Activated CD8-positive, alpha-beta memory T cell treated with anti-CD3 and anti-CD28 coated beads for 4 hours (primary cell): ENCODE measurements at places on chromosomes 4 and X.

DNA sequence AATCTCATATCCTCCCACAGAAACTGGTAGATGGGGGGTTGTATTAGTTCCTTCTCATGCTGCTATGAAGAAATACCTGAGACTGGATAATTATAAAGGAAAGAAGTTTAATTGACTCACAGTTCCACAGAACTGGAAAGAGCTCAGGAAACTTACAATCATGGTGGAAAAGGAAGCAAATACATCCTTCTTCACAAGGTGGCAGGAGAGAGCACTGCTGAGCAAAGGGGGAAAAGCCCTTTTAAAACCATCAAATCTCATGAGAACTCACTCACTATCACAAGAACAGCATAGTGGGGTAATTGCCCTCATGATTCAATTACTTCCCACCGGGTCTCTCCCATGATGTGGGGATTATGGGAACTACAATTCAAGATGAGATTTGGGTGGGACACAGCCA is 250.5 kb upstream of the GPRIN3 start:
- DNase-seq, result no peak

DNA sequence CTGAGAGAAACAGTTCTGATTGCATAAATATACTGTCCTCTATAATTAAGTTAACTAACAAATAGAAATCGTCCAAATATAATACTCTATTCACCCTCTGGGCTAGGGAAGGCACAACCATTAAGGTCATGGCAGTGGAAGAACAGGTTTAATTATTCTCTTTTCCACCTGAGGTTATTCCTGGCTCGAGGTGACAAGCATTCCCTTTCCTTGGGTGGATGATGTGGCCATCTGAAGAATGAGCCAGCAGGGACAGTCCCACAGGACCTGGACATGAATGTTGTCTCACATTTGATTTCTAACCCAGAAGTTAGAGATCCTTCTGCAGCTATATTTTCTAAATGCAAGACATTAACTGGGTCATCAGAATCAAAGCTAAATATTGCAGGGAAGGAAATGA is 5.5 kb downstream of the IBSP start:
- no peak for DNase-seq

DNA sequence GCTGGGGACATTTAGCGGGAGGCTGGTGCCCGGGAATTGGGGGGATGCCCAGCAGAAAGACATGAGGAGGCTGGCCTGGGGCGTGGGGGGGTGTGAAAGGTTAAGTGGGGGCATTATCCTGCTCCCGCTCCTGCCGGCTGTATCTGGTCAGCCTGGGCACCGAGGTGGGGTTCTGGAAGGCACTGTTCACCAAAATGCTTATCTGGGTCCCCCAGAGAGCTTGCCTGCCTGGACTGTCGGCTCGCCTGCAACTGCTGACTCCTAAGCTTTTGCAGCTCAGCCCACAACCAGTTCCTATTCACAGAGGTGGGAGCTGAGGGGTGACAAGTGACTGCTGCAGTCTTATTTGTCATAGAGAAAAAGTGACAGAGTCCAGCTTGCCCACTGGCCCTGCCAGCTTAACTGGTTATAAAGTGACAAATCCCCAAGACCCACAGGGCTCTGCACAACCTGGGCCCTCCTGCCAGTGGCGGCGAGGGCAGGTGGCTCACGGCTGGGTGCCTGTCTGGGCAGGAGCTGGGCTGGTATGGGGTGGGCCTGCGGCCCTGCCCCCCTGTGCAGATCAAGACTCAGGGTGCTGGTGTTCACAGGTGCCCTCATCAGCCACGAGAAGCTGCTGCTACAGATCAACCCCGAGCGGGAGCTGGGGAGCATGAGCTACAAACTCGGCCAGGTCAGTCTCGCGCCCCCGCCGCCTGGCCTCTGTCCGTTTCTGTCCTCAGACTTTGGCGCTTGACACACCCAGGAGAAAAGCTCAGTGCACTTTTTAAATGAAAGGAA is 23.7 kb upstream of the MSANTD1 start:
- no peak for DNase-seq

DNA sequence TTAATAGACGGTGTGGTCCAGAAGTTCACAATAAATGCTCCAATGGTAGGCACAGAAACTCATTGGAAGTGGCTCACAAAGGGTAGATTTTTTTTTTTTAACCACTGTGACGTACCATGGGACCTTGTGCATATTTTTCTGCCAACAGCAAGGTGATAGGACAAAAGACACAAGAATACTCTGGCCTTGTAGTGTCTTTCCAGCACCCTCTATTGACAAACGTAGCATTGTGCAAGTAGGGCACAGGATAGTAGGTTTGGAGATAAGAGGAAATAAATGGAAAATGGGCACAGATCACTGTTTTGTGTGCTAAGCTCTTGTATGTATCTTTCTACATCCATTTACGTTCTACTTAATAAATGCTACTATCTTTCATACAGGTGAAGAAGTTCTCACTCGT is 2054.9 kb downstream of the PCDH7 start:
- DNase-seq, result no peak

- no peak for DNase-seq
Observed at GRCh38 chr4:148335133-148335532, 107.1 kb downstream of the NR3C2 start.

- DNase-seq, result no peak
Observed at GRCh38 chr4:13309751-13310150, 174.4 kb downstream of the RAB28 start.

DNA sequence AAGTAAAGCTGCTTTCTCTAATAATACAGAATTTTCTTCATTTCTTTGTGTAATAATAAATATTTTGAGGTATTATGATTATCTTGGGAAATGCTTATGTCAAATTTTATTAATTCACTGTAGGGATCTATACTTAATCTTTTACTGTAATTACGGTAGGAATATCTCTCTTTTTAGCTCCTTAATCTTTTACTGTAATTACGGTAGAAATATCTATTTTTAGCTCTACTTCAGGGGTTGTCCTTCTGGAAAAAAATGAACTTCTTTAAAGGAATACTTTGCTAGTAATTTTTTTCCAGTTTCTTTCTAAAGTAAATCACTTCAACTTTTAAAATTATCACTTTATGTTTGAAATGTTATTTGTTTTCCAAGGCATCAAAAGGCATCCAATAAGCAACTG is 2229.4 kb upstream of the AGA start:
- DNase-seq, result no peak

DNA sequence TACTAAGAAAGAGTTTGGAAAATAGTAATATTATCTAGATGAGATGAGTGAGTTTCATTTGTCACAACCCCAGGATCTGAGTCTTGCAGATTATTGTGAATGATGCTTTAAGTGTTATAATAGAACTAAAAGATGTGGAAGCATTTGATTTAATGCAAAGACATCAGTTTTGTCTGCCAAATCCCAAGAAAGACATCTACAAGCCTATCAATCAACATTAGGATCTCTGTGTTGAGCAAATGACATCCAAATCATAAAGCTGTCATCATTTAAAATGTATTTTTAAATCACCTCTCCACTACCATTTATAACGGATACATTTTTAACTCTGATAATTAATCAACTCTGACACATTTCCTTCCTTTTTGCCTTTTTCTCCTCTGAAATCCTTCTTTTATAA is 310.8 kb upstream of the SLIT2 start:
- no peak for DNase-seq

DNA sequence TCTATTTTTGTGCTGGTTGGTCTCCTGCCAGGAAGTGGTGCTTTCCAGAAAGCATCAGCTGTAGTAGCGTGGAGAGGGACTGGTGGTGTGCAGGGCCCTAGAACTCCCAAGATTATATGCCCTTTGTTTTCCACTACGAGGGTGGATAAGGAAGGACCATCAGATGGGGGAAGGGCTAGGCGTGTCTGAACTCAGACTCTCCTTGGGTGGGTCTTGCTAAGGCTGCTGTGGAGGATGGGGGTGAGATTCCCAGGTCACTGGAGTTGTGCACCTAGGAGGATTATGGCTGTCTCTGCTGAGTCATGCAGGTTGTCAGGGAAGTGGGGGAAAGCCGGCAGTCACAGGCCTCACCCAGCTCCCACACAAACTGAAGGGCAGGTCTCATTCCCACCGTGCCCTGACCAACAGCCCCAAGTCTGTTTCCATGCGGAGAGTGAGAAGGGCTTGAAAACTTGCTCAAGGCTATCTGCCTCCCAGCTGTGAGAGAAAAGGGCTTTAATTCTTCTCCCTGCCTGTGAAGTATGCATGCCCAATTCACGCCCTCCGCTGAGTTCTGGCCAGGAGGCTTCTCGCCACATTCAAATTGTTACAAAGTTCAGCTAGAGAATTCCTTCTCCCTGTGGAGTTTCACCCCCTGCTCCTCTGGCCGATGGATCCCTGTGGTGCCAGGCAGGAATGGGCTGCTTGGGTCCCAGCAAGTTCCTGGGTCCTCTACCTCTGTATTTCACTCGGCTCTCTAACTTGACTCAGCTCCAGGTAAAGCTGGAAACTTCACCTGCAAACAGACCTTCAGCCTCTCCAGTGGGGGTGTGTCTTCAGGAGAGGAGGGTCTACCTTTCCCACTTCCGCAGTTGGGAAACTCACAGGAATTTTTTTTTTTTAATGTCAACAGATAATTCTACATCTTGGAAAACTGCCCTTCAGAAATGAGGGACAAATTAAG is 7.7 kb upstream of the CSTF2 start:
- no peak for DNase-seq

- no peak for DNase-seq
Observed at GRCh38 chrX:78237127-78237526, 90.3 kb downstream of the CYSLTR1 start.

DNA sequence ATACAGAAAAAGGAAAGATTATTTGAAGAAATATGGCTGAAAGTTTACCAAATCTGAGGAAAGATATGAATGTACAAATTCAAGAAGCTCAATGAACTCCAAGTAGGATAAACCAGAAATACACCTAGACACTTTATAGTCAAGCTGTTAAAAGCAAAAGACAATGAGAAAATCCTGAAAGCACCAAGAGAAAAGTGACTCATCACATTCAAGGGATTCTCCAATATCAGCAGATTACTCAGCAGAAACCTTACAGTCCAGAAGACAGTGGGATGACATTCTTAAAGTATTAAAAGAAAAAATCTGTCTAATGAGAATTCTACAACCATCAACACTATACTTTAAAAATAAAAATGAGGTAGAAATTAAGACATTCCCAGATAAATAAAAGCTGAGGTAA is 223.8 kb upstream of the ZCCHC13 start:
- DNase-seq, result no peak

DNA sequence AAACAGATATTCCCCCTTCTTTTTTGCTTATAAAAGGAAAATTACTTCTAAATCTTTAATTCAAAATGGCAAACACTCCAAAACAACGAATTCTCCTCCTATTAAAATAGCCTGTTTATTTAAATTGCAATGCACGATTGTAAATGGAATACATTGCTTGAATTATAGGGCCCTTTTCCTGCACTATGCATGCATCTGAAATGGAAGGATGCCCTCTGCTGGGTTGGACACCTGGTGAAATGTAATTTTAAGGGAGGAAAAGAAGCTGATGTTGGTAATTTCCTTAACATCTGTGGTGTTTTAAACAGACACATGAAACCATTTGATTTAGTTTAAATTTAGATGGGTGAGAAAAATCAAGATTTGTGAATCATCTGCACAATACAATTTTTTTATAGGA is 72.8 kb downstream of the GRXCR1 start:
- DNase-seq, result no peak
